ENCODE measurements at places on chromosomes 2 and 18.

DNA sequence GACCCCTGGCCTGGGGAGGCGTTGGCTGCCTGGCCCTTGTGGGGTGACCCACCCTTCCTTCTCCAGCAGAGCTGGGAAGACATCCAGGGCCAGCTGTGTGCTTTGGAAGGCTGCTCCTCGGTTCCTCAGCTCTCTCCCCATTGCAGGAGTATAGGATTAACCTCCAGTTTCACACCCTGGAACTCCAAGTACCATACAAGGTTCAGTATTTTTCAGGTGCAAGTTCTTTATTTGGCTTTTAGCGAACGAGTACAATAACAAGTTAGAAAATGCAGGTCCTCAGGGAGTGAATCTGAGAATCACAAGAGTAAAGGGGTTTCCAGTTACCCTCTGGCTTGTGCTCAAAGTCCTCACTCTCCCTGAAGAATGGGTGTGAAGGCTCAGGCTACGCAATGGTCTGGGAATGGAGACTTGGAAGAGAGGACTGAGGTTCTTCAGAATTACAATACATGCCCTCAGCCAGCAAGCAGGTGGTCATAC is 101.2 kb downstream of the APOB start:
- no peak for DNase-seq

DNA sequence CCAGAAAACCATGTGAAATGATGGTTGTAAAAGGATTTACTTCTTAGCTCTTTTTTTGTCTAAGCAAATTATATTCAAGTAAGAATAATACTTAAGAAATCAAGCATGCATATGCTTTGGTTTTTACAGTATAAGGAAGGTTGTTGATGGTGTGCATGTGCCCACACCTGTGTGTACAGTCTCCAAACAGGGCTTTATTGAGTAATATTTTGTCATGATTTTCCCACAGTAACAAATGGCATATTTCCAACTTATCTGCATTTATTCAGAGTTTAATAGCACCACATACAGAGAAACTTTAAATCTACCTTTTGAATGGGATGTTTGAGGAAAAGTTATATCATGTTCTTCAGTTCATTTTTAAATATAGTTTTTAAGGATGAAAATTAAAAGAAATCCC is 76.5 kb upstream of the DSG1 start:
- DNase-seq: no peak

DNA sequence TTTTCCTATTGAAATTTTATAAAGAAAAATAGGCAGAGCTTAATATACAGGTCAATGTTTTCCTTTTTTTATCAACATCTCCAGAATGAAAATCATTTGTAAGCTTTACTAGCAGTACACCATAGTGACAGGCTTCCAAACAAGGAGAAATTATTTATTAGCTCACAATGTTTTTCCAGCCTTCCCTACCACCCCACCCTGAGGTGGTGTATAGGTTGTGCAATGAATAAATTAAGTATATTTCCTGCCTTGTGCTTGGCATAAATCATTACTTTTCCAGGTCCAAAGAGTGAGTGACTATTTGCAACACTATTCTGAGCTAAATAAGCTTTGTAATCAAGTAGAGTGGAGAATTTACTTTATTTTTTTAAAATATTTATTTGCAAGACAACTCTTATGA is 876.2 kb upstream of the POU3F3 start:
- no peak for DNase-seq

DNA sequence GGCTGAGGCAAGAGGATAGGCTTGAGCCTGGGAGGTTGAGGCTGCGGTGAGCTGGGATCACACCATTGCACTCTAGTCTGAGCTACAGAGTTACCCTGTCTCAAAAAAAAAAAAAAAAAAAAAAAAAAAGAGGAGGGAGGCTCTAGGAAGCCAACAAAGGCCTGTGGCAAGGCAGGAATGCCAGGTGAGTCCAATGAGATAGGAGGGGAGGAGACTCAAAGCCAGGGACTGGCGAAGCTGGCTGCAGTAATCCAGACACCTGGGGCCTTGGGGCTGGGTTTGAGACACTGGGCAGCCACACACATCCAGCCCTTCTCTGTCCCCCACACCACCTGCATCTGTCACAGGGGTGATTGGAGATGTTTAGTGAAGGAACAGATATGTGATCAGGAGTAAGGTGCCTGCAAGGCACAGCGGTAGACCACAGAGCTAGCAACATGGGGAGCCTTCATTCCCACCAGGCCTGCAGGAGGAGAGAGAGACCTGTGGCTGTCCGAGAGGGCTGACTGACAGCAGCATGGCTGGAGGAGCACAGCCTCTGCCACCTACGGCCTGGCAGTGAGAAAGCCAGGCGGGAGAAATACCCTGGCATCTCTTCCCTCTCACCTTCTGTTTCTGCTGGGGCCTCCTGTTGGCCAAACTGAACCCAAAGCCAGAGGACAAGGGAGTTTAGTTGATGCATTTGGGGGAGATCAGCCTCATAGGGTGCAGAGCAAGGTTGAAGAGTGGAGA is 9.5 kb downstream of the CHPF start:
- no peak for DNase-seq

DNA sequence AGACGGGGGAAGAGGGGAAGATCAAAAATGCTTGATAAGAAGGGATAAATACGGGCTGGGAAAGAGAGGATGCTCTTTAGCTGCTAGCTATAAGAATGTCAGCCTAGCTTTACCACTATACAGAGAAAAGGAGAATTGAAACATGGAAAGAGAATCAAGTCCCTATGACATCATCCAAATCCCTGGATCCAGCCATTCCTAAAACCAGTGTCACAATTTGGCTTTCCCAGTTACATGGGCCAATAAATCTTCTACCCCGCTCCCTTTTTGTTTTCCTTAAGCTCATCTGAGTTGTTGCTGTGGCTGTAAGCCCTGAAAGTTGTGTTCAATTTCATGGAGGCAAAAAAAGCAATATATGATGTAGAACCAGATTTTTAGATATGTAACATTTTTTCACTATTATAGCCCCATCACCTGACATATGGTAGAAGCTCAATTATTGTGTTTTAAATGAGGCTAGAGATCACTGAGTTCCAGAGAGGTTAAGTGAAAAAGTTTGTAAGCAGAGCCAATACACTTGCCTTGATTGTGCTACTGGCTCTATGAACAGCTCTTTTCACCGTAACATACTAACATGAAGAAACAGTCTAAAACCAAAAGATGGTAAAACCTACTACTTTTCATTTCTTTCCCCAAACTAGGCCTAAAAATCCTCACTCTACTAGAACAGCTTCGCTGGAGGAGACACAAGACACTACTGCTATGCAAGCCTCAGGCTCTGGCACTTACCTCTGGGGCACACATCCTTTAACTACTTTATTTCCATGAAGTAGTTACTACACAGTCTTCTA is 4.3 kb downstream of the HNRNPLL start:
- DNase-seq: no peak

- peak; percentile 16 for DNase-seq
These were observed 582.8 kb downstream of the ZEB2 start for GRCh38 chr2:143936848-143937722.

- DNase-seq: no peak
These were observed 24.2 kb downstream of the TCF7L1 start for GRCh38 chr2:85157345-85157744.

Data from stimulated activated CD4-positive, alpha-beta T cell treated with anti-CD3 and anti-CD28 coated beads, Interleukin-1b, Interleukin-23, amount 100 ng/mL, for 48 hours (primary cell).